ENCODE measurements at places on chromosomes 5 and 9.

DNA sequence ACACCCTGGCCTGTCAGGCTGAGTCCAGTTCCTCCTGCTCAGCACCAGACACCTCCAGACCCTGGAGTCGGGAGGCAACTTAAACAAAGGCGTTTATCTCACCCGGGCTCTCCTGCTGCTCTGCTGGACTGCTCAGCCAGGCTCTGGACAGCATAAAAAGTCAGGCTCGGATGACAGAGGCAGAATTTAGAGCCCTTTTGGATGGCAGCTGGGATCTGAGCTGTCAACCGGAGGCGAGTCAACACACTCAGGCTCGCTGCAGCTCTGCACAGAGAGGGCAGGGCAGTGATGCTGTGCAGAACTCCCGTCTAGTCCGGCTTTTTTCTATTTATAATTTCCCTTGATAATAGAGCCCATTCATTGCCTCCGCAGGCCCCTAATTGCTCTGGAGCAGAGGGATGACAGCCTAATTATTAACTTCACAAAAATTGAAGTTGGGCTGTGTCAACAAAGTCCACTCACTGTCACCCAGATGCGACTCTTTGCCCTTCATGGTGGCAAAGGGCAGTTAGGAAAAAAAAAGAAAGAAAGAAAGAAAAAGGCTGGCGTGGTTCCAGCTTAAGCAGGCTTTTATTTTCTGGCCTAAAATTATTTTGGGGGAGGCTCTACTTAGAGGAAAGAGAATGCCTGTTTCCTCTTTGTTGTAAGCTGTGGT lies 37.6 kb downstream of the STC2 start:
- no peak for DNase-seq

- peak; percentile 21 for DNase-seq
Measured at GRCh38 chr5:131068893-131069643, 96.0 kb downstream of the HINT1 start.

DNA sequence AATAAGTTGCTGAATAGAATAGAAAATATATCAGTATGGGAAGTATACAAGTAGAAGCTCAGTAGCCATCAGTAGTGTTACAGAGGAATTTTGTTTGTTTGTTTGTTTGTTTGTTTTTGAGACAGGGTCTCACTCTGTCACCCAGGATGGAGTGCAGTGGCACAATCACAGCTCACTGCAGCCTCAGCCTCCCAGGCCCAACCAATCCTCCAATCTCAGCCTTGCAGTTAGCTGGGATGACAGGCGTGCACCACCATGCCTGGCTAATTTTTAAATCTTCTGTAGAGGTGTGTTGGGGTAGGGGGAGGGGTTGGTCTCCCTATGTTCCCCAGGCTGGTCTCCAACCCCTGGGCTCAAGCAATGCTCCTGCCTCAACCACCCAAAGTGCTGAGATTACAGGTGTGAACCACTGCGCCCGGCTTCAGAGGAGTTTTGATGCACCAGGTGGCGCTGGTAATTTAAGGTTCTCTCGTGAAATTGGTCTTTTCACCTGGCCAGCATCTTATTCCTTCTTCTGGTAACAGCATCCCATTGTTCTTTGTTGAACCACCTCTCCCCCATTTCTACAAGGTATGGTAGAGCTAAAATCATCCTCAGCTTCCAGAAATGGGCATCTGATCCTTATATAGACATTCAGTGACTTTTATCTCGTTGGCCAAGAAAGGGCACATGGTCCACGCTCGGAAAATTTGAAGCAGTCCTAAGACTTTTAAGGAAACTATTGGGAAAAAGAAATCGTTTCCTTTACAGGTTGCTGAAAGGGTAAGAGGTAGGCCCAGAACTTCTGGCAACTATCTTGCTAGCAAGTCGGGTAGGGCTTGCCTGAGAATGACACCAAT lies 157.1 kb downstream of the ARRDC3 start:
- DNase-seq: peak; percentile 23

GRCh38 chr9:84699984-84700383 lies 30.5 kb downstream of the NTRK2 start:
- DNase-seq: no peak

GRCh38 chr9:1009101-1009707 lies 32.7 kb downstream of the DMRT3 start:
- DNase-seq: peak; percentile 42

DNA sequence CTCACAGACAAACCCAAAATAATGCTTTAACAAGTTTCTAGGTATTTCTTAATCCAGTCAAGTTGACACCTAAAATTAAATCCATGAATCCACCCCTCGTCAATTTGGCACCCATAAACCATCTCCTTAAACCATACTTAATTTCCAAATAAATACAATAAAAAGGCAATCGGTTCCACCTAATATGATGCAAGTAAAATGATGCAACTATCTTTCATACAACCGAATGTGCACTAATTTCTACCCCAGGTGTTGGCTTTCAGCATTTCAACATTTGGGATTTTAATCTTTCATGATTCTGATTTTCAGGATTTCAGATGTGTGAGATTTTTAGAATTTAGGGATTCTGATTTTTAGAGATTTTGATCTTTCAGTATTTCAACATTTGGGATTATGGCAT lies 17.3 kb downstream of the PRKAA1 start:
- DNase-seq: no peak

GRCh38 chr9:115107701-115108100 lies 10.3 kb downstream of the TNC start:
- no peak for DNase-seq

- DNase-seq: no peak
Measured at GRCh38 chr5:61120534-61120933, 41.7 kb downstream of the SMIM15 start.

GRCh38 chr9:115002371-115003120 lies 72.2 kb upstream of the TNFSF8 start:
- DNase-seq: no peak

GRCh38 chr5:171762021-171762608 lies 23.5 kb upstream of the SMIM23 start:
- no peak for DNase-seq

GRCh38 chr5:139283252-139284166 lies 10.0 kb upstream of the MATR3 start:
- no peak for DNase-seq

DNA sequence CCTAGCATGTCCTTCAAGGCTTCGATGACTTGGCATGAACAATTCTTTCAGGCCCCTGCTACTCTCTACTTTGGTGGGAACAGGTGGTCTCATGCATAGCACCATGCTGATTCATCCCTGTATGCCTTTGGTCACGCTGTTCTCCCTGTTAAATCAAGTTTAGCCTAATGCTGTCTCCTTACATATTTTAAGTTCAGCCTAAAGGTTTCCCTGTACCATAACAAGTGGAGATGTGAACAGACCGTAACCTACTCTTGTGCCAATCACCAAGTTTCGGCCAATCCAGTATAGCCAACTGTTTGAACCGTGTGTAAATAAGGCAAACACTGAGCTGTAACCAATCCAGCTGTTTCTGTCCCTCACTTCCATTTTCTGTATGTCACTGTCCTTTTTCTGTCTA lies 8.0 kb downstream of the GAS1 start:
- no peak for DNase-seq

DNA sequence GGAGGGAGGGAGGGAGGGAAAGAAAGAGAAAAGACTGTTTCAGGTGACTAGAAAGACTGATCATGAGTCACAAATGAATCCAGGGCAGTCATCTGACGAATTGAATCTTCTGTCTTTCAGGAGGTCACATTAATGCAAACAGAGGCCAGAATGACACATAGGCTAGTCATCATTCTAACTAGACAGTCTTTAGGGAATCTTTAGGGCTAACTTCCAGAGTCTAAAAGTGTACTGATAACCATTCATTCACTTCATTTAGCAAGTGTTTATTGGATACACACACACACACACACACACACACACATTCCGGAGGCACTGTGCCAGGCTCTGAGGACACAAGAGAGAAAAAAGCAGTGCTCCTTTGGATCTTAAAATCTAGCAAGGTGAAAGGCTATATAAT lies 156.7 kb downstream of the EBF1 start:
- no peak for DNase-seq

DNA sequence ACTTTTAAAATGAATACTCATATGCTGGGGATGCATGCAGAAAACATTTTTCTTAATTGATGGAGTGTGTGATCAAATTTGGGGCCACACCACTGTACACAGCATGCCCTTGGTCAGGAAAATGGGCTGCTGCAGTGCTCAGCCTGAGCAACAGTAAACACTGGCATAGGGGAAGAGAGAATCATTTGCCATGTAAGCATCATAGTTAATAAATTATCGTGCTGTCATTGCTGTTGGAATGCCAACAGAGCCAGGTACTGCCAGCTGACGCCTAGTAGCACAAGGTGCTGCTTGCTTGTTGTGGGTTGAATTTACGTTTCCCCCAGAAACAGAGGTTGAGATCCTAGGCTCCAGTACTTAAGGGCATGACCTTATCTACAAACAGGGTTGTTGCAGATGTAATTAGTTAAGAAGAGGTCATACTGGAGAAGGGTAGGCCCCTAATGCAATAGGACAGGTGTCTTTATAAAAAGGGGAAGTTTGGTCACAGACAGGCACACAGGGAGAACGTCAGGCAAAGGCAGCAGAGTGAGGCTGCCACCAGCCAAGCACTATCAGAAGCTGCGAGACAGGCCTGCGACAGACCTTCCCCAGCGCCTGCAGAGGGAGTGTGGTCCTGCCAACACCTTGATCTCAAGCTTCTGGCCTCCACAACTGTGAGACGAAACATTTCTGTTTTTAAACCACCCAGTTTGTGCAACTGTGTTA lies 25.3 kb downstream of the DAP start:
- DNase-seq: no peak

DNA sequence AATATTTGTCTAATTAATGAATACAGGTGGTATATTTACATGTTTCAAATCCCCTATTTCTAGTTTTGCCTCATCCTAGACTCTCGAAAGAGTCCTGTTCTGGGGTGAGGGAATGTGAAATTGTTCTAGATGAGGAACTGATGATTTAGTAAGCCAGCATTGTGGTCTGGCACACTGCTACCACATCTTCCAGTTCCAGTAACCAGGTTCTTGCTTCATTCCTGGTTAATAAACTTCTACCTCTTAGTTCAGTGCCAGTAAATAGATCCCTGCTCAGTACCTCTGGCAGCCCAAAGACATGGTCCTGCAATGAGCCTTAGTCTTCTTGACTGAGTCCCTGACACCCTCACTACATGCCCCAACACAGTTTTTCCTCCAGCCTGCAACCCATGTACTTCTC lies 207.7 kb downstream of the SREK1 start:
- no peak for DNase-seq

DNA sequence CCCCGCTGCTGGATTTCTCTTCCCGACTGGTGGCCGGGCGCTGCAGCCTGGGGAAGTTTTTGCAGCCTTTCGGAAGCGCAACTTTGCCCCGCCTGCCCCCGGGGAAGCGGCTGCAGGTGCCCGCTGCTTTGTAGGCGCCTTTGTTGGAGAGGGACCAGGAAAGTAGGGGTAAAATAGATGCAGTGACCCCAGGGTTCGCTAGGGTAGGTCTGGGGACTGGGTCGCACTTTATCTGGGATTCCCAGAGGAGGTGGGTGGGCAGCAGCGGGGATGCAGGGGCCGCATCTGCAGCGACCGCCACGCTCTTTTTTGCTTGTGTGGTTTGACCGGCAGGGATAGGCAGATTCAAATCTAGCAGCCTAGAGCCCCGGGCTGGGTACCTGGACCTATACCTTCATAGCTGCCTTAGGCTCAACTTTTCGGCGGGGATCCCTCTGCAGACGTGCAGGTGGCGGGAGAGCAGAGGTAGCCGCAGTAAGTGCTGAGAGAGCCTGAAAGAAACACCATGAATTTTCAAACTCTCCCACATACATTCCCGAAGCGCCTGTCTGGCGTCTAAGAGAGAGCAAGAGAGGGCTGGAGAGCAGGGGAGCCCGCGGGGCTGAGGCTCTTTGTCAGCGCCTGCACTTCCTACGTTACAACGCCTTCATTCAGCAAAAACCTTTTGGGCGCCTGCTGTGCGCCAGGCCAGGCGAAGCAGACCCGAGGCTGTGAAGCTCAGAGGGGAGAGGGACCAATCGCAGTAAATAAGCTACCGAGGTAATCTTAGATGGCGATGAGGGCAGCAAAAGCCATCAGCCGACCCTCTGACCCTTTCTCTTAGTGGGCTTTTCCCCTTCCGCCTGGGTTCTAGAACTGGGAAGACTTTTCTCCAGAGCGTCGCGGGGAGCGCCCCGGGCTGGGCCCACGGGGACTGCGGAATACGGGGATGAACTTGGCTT lies 642 bp downstream of the SV2C start:
- no peak for DNase-seq

- DNase-seq: no peak
Measured at GRCh38 chr9:78089111-78089510, 57.5 kb upstream of the GNAQ start.
